Activated CD4-positive, alpha-beta memory T cell treated with anti-CD3 and anti-CD28 coated beads, Interleukin-2, amount 10 ng/mL, durations not matched to agents 7 days and 5 days (primary cell): ENCODE measurements at places on chromosomes 2 and 18.

DNA sequence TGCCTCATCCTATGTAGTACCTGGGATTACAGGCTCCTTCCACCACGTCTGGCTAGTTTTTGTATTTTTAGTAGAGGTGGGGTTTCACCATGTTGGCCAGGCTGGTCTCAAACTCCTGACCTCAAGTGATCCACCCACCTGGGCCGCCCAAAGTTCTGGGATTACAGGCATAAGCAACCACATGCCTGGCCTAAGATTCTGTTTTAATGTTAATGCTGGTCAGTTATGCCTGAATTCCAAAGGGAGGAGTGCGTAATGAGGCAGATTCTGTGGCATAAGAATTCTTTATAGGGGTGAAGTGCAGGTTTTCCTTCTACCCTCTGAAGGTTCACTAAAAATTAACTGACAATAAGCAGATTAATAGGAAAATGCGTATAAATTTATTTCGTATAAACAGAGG lies 1343.8 kb upstream of the LRRTM1 start:
- DNase-seq = no peak

DNA sequence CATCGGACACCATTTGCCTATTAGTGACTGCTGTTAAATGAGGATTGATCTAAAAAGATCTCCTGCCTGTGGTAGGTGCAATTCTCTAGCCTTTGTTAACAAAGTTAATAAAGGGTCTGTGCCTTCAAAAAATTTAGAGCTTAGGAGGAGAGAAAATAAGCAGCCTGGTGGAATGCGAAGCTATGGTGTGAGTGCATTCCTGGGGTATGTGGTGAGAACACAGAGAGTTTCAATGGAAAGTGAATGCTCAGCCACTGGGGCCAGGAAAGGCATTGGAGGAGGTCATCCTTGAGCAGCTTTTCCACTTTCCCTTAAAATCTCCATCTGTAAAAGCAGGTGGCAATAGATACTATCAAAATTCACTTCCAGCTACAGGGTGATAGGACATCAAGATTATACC lies 331.2 kb upstream of the LRATD1 start:
- DNase-seq = no peak

DNA sequence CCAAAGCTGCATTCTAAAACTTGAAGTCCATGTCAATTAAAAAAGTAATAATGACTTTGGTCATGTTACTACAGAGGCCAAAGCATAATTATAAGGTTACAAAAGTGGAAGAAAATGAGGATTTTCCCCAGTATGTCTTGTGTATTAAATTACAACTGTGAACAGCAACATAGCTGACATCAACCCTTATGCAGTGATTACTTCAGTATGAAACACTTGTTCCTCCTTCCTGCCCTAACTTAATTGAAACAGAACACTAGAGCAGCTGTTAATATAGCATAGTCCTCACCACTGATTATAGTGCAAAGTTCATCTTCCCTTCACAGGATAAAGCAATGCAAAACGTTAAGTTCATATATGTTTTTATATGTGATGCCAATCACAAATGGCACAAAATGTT lies 29.9 kb downstream of the EPB41L3 start:
- no peak for DNase-seq

- DNase-seq = no peak
These were observed 157.2 kb upstream of the COPS8 start for GRCh38 chr2:236928380-236929037.

- DNase-seq = no peak
These were observed 85.9 kb downstream of the CBLN2 start for GRCh38 chr18:72458271-72458670.

DNA sequence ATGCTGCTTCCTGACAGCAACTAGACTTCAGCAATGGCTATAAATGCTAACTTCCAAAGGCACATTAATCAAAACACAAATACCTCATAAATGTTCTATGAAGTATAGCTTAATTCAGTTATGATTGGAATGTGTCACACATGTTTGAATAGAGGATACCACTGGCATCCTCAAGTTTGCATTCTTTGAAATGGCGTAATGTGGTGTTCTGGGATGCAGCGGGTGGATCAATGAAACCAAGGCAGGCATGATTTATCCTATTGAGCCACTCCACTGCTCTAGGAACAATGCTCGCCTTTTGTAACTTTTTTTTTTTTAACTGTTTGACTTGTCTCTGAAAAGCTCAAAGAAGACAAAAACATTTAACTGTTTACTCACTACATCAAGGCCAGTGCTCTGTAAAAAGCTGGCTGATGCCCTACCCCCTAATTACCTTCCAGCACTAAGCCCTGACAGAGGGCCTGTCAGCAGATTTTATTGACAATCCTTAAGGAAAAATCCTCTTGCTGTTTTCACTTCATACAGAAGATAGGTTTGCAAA lies 278.8 kb upstream of the SESTD1 start:
- no peak for DNase-seq

GRCh38 chr2:120109186-120110061 lies 96.5 kb downstream of the EPB41L5 start:
- DNase-seq = no peak

DNA sequence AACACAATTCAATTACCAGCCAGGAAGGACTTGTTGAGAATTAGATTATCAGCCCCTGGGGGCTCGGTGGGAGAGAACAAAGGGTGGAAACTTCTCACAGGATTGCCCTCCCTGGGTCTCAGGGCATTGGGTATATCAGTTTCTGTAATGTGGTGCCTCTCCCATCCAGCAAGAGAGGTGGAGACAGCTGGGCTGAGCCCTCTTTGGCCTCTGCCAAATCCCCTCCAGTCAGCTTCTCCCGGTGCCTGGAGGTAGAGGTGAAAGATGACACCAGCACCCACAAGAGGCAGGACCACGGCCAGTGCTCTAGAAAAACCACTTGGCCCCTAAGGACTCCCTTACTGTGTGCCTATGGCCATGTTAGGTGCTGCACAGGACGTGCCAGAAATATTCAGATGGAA lies 179.7 kb downstream of the HAUS1 start:
- no peak for DNase-seq
